A172 (cell line): ENCODE measurements at places on chromosomes 11 and 22. TPM values are rescaled to one million over a fixed set of nuclear protein-coding genes. Genes with fewer than 3 reads are reported as not detected.

- DNase-seq = no peak
These were observed 112.7 kb downstream of the FCHSD2 start for GRCh38 chr11:73029403-73029802.

- DNase-seq = no peak
These were observed 49.6 kb upstream of the KIRREL3 start for GRCh38 chr11:127050186-127050585.

DNA sequence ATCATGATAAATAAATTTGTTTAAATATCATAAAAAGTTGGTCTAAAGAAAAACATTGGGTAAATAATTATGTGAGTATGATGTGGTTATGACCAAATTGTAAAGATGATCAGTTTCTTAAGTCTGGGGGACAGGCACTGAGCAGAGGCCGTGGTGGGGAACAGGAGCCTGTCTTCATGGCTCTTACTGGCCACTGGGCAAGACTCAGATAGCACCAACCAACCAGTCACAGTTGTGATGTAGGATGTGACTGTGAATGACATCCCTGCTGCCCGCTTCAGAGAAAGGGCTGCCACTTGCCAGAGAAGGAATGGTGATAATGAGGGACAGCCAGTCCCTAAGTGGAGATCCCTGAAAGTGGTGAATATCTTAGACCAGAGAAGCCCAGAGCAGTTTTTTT, 7.0 kb downstream of the PTPRJ start:
- no peak for DNase-seq

RASD2 gene
- total RNA-seq = 0.50 and 0.59 TPM in 2 replicates

MISFA gene
- total RNA-seq = 8.2 and 9.0 TPM in 2 replicates
